ENCODE measurements at places on chromosomes 2 and 18.

DNA sequence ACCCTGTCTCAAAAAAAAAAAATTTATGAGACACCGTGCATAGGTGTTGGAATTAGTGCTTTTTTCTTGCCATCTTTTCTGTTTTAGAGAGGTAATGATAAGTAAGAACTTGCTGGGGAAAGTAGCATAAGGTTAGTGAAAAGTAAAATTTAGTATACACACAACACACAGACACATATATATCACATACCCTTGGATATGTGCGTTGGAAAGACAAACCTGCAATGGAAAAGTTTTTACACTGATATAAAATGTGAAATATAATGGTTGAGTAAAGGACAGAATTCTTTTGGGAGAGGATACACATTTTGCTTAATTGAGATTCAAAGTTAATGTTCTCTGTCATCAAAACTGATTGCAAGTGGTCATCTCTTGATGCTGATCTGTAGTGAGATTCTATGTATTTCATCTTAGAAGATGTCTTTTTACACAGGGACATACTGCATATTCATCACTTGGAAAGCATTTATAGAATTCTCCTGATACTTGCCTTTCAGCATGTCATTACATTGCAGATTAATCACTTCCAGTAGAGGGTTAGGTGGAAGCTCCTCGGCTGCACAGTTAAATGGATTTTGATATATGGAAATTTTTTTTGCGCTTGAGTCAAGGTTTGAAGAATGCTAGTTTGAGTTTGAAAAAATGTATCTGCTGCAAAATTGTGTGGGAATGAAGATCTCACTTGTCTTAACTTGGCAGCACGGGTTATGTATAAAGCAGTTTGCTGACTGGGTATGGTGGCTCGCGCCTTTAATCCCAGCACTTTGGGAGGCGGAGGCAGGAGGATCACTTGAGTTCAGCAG lies 13.5 kb downstream of the PPP1CB start:
- DNase-seq: no peak

GRCh38 chr2:149568138-149568537 lies 19.4 kb downstream of the MMADHC start:
- peak; percentile 39 for DNase-seq

DNA sequence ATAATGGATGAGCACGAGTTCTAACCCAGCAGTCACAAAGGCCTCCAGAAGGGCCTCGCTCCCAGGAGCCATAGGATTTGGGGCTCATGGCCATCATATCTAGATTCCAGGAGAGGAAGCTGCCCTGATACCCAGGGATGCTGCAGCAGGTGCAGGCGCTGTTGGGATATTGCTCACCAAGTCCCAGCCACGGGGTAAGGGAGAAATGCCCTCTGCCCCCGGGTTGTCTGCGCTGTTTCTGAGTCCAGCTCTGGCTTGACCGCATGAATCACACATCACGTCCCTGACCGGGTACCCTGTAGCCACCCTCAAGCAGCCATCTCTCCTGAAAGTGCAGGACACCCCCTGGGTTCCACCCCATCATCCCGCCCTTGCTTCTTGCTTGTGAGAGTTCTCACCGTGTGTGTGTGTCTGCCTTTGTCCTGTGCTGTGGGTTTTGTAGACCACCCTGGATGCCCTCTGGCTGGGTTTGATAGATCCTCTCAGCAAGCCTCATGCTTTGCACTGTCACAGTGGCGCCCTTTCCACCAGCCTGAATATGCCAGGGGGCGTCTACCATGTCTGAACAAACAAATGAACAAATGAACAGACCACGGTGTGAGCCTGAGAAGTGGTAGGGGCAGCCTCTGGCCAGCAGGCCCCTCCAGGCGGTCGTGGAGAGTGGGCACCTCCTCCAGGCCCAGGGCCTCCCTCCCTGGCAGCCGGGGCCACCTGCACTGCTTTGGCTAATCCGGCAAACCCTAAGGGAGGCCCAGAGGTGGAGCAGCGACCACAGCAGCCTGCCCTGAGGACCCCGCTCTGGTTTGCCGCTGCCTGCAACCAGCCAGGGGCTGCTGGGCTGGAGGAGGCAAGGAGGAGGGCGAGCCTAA lies 32.1 kb downstream of the ADRA2B start:
- no peak for DNase-seq

DNA sequence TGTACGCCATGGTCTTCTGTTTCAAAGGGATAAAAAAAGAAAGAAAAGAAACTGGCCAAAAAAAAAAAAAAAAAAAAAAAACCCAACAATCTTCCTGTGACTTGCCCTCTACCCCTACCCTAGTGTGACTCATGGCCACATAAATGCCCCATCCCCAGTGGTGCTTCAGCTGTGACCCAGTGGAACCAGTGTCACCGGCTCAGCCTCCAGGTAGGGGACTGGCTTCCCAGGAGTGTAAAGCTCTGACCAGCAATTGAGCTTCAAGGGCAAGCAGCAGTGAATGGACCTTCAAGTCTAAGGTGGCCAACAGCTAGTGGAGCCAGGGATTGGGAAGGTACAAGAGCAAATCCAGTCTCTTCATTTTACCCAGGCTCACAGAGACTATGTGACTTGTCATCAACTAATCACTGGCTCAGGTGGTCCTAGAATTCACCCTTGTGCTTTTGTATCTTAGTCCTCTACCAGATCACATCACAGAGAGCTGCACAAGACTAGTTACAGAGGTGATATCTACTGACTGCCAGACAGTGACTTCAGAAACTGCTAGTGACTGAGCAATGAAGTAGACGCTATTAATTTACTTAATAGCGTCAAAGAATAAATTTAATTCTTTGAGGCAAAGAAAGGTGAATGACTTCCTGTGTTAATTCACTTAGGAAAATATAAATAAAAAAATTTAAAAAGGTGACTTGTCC lies 1.3 kb upstream of the TGFBRAP1 start:
- DNase-seq: no peak

DNA sequence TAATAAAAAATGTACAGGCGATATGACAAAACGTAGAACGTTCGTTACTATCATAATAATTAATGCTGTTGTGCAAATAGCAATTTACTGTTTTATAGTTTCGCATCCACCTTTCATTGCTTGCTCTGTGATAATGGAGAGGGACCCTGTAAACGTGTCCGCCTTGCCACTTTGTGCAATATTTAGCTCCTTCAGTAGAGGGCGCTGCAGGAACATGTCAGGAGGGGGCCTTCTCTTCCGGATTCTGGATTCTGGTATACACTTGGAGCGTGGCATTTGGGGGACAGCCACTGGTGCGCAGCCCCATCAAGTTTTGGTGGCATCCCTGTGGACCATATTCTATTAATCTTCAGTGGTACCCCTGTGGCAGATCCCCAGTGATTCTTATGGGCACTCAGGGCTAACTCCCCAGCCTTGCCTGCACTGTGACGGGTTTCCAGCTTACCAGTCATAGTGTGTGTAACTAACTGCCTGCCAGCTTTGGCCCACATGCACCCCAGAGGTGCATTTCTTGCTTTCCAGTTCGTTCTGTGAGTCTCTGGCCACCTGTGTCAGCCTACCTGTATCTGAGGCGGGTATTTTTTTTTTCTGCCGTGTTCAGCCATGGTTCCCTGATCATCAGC lies 140.3 kb downstream of the CYRIA start:
- peak; percentile 39 for DNase-seq

GRCh38 chr2:175880-176820 lies 87.7 kb downstream of the SH3YL1 start:
- DNase-seq: no peak

DNA sequence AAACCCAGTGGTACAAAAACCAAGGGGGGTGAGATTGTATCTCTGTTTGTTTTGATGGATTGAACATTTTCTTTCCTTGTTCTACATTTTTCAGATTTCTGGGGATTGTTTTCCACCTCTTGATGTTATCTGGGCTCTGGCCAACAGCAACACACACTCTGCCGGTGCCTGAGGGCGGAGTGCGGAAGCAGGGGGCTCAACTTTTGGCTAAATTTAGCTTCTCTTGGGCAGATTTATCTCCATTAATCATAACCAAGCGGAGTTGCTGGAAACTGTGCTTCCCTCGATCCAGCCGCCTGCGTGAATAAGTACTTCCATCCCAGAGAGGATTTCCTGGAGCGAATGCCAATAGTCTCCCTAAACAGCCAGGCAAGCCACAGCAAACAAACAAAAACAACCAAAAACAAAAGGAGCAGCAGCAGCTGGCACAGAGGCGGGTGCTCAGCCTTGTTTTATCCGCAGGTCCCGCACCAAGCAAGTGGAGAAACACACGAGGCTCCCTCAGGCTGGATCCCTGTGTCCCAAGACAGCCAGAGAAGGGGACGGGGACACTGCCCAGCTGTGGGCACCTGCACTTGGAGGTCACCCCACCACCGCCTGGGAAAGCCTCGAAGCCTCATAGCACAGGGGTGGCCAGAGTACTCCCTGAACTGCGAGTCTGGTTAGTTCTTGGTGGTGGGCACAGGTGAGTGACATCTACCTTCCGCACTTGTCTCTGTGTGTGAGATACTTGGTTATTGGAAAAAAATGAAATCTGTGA lies 143.4 kb downstream of the NDUFA10 start:
- no peak for DNase-seq

GRCh38 chr2:111534910-111535352 lies 349.1 kb downstream of the ANAPC1 start:
- DNase-seq: peak; percentile 18

GRCh38 chr2:65417509-65418085 lies 14.8 kb downstream of the SPRED2 start:
- no peak for DNase-seq

Measured in inflammatory macrophage (primary cell).